Stimulated activated CD8-positive, alpha-beta memory T cell treated with anti-CD3 and anti-CD28 coated beads, Interleukin-4, amount 100 ng/mL, for 24 hours (primary cell): ENCODE measurements at places on chromosomes 16 and 17.
A peak's percentile ranks its signal among the peaks of the same experiment; 100 is the strongest.

DNA sequence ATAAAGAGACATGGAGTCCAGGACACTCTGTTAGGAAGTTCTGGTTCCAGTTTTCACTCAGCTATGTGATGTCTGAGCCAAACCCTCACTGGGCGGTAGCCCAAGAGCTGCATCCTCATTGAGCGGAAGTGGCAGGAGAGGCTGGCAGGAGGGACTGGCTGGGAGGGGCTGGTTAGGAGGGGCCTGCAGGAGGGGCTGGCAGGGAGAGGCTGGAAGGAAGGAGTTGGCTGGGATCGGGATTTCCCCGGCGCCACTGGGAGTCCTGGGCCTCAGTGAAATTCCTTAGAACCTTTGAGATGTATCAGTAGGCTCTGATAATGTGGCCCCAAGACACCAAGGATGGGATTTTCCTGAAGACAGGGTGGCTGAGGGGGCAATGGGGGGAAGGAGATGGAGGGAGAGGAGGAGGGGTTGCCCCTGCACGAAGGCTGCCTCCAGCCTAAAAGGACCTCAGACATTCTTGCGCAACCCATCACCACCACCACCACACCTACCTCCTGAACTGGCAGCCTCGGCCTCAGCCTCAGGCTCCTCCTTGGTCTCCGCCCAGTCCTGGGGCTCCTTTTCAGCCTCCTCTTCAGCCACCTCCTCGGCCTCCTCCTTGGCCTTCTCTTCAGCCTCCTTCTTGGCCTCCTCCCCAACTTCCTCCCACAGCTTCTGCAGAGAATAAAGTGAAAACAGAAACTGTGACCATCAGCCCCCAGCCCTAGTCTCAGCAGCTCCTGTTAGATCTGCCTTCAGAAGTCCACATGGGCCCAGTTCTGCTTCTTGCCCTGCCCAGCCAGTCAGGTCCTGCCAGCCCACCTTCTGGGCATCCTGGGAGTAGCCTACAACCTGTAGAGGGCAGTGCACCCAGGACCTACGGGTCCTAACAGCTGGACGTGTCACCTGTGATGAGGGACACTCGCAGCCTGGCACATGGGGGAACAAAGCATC is 31.7 kb downstream of the CNGB1 start:
- DNase-seq: no peak

DNA sequence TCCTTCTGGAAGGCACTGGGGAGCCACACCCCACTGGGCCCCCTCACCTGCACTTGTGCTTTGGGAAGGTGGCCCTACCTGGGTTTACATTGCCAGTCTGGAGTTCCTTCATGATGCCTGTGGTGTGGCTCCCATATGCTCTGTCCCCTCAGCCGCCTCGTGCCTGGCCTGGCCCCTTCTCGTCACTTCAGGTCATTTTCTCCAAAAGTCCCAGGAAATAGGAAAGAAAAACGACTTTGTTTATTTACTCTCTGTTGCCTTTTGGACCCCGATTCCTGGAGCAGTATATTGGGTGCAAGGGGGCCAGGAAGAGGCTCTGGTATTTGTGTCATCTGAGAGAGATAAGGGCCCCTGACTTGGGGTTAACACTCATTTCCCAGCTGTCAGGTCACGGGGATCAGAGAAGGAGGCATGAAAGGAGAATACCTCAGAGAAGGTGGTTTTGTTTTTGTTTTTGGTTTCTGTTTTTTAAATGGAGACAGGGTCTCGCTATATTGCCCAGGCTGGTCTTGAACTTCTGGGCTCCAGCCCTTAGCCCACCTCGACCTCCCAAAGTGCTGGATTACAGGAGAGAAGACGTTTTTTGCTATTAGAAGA is 4.7 kb downstream of the SOCS3 start:
- DNase-seq: no peak

GRCh38 chr17:27854163-27854562 is 39.0 kb downstream of the LYRM9 start:
- no peak for DNase-seq

DNA sequence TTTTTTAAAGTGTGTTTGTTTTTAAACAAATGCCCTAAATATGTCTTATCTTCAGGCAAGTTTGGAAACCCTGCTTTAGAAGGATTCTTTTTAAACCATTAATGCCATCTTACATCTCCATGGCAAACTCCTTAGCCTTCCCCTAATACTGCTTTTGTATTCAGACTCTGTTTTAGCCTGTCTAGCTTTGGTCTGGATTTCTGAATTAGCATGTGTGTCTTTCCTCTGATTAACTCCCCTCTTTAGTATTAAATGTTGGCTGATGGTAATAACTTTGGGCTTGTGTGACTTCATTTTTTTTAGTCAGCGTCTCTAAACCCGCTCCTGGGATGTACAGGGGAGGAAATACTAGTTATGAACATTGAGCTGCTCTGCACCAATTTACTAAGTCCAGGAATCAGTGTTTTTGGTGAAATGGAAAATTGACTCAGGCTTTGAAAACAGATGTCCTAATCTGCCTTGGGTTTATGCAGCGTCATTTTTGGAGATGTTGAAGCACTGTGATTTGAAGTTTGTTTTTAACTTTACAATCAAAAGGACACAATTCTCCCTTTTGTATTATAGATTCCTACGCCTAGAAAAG is 22.2 kb downstream of the WIPF2 start:
- DNase-seq: no peak

GRCh38 chr17:55157165-55157564 is 107.6 kb upstream of the HLF start:
- DNase-seq: no peak

GRCh38 chr17:63549289-63549945 is 860 bp upstream of the DCAF7 start:
- no peak for DNase-seq

GRCh38 chr17:3712811-3713463 is 10.8 kb upstream of the HASPIN start:
- no peak for DNase-seq

- DNase-seq: no peak
Measured at GRCh38 chr17:31598921-31599571, 207.6 kb downstream of the RAB11FIP4 start.

DNA sequence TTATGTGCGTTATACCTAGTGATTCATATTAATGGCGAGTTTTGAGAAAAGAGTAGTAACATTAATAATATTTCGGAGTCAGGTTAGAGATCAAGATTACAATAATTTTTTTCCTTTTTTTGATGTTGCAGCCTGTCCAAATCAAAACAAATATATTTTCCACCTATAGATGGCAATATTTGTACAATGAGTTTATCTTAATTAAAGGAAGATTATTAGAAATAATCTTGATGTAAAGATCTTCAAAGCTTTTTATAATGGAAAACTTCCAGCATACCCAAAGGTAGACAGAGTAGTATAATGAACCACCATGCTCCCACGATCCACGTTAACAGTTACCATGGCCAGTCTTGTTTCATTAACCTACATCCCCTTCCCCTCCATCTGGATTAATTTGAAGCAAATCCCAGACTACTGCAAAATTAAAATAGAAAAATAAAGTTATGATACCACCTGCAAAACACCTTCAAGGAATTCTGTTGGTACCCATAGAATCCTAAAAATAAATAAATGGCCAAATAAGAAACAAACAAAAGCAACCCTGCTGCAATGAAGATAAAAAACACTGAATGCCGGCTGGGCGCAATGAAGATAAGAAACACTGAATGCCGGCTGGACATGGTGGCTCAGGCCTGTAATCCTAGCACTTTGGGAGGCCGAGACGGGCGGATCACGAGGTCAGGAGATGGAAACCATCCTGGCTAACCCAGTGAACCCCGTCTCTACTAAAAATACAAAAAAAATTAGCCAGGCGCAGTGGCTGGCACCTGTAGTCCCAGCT is 46.5 kb upstream of the GINS3 start:
- no peak for DNase-seq

DNA sequence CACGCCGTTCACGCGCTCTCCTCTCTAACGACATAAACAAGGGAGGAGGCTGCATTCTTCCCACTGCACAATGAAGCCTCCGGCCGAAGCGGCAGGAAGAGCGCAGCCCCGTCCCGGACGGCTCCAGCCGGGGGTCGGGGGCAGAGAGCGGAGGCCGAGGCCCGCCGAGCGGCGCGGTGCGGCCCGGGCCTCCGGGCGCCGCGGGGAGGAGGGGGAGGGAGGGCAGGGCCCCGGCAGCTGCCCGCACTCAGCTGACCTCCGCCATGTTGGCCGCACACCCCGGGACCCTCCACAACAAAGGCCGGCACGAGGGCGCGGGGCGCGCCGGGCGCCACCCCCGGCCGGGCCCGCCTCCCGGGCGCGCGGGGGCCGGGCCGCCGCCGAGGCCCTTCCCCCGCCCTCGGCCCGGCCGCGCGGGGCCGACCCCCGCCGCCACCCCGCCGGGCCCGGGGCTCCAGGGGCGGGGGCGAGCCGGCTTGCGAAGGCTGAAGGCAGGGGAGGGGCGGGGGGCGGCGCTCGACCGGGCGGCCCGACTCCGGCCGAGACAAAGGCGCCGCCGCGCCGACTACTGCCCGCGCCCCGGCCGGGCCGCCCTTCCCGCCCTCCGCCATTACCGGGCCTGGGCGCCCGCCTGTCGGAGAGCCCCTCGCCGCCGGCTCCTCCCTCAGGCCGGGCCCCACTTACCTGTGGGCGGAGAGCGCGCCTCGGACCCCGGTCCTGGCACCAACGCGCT is 527 bp downstream of the SIAH1 start:
- DNase-seq: peak; percentile 11

GRCh38 chr17:76726776-76727718 is at the start of gene METTL23:
Gene METTL23, plus strand, starts transcription at chr17:76726839. Its CDS starts 2,872 bp downstream, at chr17:76729711.
- DNase-seq: peak; percentile 69

- DNase-seq: no peak
Measured at GRCh38 chr16:51431517-51432241, 280.6 kb upstream of the SALL1 start.

GRCh38 chr17:45332989-45333701 is 16.3 kb upstream of the MAP3K14 start:
- no peak for DNase-seq

DNA sequence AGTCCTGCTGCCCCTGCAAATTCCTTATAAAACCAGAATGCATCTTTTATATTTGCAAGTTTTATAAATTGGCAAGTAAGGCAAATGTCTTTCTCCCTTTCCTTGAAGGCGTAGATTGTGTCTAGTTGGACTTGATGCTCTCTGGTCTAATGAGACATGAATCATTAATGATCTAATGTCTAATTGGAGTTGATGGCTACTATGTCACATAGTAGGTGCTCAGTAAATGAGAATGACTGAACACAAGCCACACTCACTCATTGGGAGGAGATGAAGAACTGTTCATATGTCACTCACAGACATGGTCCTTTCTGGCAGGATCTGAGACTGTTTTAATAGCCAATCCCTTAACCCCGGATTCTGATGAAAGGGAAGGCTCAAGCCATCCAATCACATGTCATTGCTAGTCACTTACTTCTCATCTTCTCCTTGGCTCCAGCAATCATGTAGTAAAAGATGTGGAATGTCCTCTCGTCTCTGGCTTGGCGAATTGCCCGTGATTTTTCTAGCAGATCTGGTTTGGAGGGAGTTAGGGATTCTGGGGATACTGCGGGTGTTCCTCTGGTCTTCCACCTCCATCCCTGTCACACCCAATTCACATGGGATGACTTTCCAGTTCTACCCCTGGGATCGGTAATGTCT is 81.0 kb downstream of the MYH11 start:
- DNase-seq: no peak

GRCh38 chr16:58348986-58349385 is 43.3 kb upstream of the GINS3 start:
- no peak for DNase-seq

DNA sequence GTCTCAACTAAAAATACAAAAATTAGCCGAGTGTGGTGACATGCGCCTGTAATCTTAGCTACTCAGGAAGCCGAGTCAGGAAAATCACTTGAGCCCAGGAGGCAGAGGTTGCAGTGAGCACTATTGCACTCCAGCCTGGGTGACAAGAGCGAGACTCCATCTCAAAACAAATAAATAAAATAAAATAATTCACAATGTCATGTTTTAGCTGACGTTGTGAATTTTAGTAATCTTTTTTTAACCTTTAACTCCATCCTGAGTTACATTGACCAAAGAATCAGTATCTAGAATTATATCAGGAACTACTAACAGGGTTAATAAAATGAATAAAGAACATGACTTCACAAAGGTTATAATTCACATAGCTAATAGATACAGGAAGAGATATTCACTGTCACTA is 5.9 kb downstream of the RBL2 start:
- DNase-seq: no peak

DNA sequence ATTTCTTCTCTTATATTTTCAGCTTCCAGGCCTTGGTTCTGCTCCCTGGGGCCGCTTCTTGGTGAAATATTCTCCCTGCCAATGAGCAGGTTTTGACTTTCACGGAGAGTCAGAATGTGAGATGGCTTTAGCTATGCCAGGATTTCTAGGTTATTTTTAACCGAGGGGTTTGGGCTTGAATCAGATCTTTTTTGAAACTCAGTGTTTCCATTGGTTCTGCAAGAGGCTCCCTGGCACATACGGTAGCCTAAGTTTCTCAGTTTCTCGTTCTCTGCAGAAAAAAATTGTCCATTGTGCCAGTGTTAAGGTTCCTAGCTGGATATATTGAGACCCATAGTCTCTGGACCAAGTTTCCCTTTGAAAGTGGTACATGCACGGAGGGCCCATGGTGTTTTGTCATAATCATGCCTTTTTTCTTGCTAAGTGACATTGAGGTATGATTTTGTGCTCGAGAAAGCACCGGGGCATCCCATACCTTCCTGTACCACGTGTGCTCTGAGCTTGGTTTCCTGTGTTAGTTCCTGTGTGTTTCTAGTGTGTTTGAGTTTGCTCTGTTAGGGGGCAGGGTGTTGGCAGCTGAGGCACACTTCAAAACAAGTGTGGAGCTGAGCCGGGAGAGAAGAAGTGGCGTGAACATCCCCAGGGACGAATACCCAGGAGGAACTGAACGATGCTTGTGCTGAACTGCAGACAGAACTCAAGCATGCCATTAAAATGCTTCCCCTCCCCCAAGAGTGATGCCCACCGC is 127.2 kb downstream of the HS3ST3B1 start:
- DNase-seq: peak; percentile 19
